ENCODE measurements at places on chromosomes 13 and 19. TPM values are rescaled to one million over a fixed set of nuclear protein-coding genes. Genes with fewer than 3 reads are reported as not detected.

MUC16 gene
- total RNA-seq, result 0.07 TPM

HNRNPM gene
- total RNA-seq, result 263 TPM

PCDH8 gene
- total RNA-seq, result not detected

DNA sequence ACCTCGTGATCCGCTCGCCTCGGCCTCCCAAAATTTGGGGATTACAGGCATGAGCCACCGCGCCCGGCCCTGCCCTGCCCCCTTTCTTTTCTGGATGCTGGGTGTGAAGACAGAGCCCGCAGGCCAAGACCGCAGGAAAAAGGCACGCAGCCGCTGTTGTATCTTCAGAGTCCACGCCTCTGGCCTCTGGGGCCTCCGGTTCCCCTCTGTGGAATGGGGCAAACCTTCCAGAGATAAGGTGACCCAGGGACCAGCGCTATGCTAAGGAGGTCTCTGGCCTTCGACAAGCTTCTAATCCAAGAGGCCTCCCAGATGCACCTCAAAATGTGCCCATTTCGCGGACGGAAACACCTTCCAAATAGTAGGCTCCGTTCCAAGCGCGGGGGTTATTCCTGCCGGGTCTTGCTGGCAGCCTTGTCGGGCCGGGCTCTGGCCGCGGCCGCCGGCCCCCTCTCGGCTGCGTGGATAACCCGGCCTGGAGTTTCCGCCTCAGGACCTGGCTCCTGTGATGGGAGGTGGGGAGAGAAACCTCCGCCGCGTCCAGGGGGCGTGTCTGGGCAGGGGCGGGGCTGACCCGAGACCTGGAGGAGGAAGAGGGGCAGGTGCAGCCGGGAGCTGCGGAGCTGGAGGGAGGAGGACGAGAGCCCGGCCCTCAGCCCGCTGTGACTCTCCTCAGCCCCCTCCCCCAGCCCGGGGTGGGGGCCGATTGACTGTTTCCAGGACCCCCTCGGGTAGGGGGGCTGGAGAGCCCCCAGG lies 13.1 kb downstream of the TJP3 start:
- H3K36me3 ChIP-seq, result no peaks in the 10 kb centered on the region
- H3K27me3 ChIP-seq, result no peaks in the 10 kb centered on the region
- H3K4me3 ChIP-seq, result peak overlapping the region; percentile 64
- peak; percentile 83 for DNase-seq
- H3K27ac ChIP-seq, result no peak overlapping the region

GRCh38 chr13:27522847-27523246 lies 72.5 kb upstream of the MTIF3 start:
- no peak overlapping the region for H3K4me3 ChIP-seq
- peaks cover 10% of the 10 kb centered on the region for H3K27me3 ChIP-seq
- no peaks in the 10 kb centered on the region for H3K36me3 ChIP-seq
- DNase-seq, result no peak
- H3K4me1 ChIP-seq, result no peaks in the 10 kb centered on the region
- no peak overlapping the region for H3K27ac ChIP-seq

DNA sequence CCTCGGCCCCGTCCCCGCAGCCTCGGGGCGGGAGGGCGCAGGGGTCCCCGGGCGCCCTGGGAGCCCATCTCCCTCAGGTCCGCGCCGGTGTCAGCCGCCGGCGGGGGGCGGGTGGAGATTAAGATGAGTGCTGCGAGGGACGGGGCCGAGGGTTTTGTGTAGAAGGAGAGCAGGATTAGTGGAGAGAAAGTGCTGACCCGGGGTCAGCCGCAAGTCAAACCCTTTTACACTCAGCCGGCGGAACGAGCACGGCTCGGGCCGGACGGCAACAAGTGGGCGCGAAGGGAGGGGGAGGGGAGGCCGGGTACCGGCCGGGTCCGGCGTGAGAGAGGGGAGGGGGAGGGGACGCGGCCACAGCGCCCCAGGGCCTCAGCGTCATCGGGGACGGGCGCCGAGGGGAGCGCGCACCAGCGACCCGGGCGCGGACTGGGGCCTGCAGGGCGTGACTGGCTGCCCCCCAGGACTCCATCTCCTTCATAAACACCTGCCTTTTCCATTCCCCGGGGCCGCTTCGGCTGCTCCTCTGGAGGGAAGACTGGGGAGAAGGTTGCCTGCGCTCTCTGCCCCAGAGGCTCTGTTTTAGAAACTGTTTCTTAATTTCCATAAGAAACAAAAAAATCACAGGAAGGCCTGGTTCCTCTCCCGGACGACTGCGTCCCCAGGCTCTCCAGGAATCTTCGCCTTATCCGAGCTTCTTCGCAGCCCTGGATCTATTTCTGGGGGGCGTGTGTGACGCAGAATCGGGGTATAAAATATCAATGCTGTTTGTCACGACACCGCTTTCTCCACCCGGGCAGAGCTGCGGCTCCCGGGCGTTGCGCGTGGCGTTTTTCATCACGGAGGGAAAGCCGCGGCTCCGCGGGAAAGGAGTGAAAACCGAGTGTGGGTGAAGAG lies 6.5 kb downstream of the SOX1 start:
- H3K4me1 ChIP-seq, result no peaks in the 10 kb centered on the region
- DNase-seq, result no peak
- H3K27ac ChIP-seq, result no peak overlapping the region
- no peaks in the 10 kb centered on the region for H3K36me3 ChIP-seq
- no peak overlapping the region for H3K4me3 ChIP-seq

GRCh38 chr13:110329798-110330461 lies 22.8 kb downstream of the COL4A2 start:
- no peak overlapping the region for H3K4me3 ChIP-seq
- H3K27ac ChIP-seq, result no peak overlapping the region
- no peak for DNase-seq
- no peaks in the 10 kb centered on the region for H3K36me3 ChIP-seq

DNA sequence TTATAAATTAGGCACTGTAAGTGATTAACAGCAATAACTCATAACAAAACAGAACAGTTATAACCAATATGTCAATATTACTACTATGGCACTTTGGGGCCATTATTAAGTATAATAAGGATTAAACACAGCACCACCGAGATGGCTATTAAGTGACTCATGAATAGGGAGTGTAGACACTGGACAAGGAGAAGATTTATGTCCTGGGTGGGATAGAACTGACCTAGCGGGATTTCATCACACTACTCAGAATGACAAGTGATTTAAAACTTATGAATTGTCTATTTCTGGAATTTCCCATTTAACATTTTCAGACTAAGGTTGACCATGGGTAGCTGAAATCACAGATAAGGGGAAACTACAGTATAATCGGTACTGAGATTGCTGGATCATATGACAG lies 79.0 kb upstream of the SLC7A1 start:
- H3K36me3 ChIP-seq, result no peaks in the 10 kb centered on the region
- DNase-seq, result no peak
- no peak overlapping the region for H3K27ac ChIP-seq

All from CD4-positive, CD25-positive, alpha-beta regulatory T cell (primary cell).